Activated CD4-positive, alpha-beta T cell treated with anti-CD3 and anti-CD28 coated beads, Interleukin-2, Interleukin-6, amounts not matched to agents 100 ng/mL and 50 ng/mL, durations not matched to agents 16 hours and 8 hours (primary cell): ENCODE measurements at places on chromosomes 7 and 10.

- no peak for DNase-seq
Measured at GRCh38 chr10:104096692-104097091, 11.0 kb upstream of the COL17A1 start.

GRCh38 chr10:73910764-73911552, at the start of gene PLAU:
Gene PLAU (plus strand): TSS chr10:73911132. CDS start chr10:73911556, 424 bp downstream.
- peak; percentile 60 for DNase-seq

DNA sequence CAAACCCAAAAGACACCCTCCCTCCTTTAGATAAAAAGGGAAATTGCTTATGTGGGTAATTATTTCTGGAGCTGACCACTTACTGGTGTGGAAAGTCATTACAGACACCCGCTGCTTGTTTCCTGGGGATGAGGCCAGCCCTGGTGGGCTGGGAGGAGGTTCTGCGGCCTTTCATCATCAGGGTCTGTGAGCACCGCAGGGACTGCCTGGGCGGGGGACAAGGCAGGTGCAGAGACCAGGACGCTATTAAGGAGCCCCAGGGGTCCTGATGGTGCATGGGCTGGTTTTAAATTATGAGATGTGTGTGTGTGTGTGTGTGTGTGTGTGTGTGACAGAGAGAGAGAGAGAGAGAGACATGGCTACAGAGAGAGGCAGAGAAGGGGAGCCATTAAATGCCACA, 171.2 kb downstream of the DNAJB6 start:
- no peak for DNase-seq

DNA sequence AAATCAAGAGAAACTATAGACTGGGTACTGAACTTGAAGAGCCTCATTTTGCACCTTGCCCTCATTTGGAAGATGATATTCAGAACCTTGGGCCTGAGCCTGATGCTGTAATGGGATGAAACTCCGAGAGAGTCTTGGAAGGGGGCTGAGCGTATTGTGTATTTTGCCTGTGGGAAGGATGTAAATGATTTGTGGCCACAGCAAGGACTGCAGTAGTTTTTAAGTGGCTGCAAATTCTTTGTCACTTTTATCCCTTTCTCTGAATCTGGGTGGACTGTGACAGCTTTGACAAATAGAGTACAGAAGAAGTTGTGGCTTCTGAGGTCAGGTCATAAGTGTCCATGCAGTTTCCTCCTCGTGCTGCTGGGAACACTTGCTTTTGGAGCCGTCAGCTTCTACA, 221.2 kb downstream of the ADRA2A start:
- DNase-seq = no peak

- no peak for DNase-seq
Measured at GRCh38 chr10:111999205-111999914, 184.2 kb downstream of the GPAM start.

GRCh38 chr7:122383934-122384333, 79.4 kb upstream of the FEZF1 start:
- DNase-seq = no peak

DNA sequence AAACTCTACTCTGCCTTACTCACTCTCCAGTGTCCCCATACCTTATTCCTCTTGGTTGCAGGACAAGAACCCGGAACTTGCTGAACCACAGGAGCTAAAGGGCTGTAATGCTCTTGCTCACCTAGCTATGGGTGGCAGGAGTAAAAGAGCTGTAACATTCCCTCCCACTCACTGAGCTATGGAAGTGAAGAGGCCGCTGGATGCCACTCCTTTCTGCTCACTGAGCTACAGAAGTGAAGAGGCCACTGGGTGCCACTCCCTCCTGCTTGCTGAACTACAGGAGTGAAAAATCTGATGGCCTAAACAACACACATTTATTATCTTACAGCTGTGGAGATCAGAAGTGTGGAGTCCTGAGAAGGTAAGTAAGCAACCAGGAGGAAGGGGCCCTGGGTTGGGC, 17.5 kb downstream of the MRPS24 start:
- no peak for DNase-seq

GRCh38 chr7:16531707-16532106, 5.1 kb downstream of the LRRC72 start:
- DNase-seq = no peak
